Stimulated activated CD4-positive, alpha-beta T cell treated with anti-CD3 and anti-CD28 coated beads, TNF-alpha, amount 100 ng/mL, for 24 hours (primary cell): ENCODE measurements at places on chromosomes 7 and 10.

- no peak for DNase-seq
These were observed 366.3 kb upstream of the CHRM2 start for GRCh38 chr7:136502162-136502561.

GRCh38 chr10:5387169-5387568 is 17.5 kb downstream of the TUBAL3 start:
- DNase-seq, result no peak

DNA sequence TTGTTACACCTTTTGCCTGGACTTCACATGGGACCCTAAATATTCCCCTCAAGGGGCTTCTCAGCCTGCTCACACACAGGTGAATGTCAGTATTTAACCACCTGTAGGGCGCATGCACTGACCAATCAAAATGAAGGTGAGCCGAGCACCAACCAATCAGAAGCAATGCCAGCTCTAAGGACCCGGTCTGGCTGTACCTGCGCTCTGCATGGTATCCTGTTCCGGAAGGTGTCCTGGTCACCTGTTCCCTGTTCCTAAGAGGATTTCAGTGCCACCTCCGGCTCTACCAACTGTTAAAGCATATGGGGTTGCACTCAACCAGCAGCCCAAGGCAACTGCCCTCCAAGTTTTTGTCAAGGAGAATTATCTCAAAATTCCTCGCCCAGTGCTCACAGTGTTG is 18.4 kb upstream of the CALN1 start:
- no peak for DNase-seq

DNA sequence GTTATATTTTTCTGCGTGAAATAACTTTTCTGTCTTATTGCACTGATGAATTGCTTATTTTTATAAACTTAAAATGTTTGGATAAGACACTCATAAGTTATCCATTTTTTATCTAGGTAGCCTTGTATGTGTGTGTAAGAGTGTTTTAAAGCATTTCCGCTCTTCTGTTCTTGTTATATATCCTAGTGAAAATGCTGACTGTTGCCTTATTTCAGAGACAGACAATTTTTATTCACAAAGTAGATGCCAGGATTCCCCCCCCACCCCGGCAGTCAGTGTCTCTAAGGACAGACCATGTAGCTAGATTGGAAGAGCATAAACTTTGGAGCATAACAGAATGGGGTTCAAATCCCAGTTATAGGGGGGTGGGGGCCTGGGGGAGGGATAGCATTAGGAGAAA is 1.6 kb downstream of the SMC3 start:
- no peak for DNase-seq

DNA sequence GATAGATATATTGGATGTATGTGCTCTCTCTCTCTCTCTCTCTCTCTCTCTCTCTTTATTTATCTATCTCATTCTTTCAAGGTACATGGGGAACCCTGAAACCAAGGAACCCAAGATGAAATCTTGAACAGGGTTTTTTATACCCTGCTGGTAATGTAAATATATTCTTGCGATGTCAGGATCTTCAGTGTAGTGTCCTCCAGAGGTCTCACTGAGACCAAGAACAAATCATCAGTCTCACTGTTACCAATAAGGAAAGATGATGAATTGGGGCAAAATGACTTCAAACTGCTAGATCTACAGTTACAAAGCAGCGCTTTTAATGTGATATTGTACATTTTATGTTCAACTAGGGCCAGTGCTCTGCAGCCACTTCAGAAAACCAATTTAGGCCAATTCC is 423.5 kb downstream of the ANKRD7 start:
- DNase-seq, result no peak

DNA sequence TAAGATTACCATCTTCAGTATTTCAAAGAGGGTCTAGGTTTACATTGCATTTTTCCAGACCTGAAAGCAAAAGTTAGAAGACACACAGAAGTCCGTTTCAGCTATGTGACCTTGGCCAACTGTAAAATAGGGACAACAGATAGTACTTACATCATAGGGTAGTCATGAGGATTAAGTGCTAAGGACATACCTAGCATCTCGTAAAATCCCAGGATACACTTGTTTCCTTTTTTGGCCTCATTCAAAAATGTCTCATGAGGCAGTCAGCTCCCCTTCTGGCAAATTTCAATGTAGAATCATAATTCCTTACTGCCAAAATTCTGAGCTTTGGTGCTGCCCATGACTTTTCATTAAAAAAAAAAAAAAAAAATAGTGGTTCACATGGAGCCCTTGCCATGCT is 6.4 kb upstream of the DUSP5 start:
- no peak for DNase-seq

DNA sequence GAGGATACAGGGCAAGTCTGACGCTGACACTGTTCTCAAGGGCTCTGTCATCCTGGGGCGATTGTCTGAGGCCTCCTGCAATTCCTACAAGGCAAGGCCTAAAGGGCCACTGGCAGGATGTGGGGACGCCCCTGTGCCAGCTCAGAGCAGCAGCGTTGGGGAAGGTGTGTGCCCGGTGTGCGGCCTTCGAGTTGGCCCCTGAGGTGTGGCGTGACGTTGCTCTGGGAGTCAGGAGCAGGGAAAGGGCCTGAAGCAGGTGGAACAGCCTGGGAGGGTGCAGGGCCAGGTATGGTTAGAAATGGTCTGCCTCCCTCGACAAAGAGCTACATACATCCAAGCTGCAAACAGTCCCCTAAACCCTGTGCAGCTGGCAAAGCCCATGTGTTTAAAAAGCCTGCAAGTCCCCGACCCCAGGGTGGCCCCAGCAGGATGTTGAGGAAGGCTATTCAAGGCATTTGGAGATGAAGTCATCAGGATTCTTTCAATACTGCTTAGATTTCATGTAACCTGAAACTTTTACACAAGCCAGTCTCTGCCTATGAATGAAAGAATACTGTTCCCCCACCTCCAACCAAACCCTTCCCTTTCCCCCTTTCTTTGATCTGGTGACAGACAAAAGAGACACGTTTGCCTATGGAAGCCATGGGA is 142.5 kb upstream of the TNS3 start:
- DNase-seq, result no peak

DNA sequence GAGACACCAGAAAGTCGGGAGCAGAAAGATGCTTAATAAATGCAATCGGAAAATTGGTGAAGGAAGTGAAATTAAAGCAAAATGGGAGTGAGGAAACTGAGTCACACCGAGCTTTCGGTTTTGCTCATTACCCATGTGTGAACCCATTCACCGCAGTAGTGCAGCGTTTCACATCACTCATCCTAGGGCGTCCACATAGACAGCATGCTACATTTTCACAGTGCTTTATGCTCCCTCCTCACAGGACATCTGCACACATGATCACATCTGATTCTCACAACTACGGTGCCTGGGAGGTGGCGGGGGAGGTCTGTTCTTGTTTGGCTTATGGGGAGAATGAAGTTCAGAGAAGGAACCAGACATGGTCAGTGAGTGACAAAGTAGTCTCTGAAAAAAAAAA is 36.6 kb upstream of the ATP6V0A4 start:
- no peak for DNase-seq

DNA sequence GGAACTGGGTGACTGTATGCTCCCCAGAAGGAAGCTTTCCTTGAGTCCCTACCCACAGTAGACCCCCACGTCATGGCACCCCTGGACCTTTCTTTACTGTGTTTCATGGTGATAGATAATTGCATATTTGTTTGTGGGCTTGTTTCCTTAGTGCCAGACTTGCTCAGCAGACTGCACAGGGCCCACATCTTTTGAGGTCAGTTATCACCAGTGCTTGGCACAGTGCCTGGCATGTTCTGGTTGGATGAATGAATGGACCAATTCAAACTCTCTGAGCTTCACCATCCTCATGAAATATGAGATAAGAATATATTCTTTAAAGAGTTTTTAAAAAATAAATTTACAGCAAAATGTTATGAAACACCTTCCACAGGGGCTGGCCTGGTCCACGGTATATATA is 78.4 kb upstream of the EMX2 start:
- no peak for DNase-seq

DNA sequence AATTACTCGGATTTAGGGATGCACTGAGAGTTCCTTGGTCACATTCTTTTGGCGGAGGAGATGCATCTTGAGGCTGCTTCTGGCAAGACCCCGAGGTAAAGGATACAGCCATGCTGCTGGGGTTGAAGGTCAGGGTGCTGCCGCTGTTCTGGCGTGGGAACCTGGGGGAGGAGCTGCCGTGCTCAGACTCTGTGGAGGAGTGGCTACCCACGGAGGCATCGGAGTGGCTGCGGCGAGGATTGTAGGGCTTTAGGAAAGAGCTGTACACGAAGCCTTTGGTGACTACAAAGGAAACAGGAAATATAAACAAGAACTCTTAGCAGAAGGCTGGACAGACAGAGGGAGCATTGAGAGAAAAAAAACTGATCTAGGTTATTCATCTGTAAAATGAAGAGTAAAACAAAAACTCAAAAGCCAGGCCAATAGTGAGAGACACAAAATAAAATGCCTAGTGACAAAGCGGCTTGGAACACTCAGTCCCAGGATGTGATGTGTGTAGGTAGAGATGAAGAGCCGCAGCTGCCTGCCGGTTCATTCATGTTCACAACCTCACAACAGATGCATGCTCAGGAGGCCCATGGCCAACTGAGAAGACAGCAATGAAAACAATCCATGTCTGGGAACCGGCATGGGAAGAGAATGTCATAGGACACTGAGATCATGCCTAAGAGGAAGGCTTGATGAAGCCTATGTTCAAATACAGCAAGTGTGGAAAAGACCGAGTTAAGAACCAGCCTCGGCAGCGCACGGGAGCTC is 97.8 kb downstream of the ABCC2 start:
- no peak for DNase-seq

DNA sequence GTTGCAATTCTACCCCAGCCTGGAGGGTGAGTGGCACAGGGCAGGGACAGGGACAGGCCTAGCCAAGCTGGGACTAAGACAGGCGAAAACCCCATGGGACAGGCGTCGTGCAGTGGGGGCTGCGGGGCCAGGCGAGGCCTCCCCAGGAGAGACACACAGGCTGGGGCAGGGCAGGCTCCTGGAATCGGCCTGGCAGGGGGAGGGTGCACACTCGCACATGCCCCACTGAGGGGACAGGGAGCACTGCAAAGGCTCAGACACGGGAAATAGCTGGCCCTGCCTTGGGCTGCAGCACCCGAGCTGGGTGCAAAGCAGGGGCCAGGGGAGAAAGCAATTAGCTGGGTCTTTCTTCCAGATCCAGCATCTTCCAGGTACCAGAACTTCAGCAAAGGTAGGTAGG is 10.4 kb downstream of the LAT2 start:
- DNase-seq, result no peak

DNA sequence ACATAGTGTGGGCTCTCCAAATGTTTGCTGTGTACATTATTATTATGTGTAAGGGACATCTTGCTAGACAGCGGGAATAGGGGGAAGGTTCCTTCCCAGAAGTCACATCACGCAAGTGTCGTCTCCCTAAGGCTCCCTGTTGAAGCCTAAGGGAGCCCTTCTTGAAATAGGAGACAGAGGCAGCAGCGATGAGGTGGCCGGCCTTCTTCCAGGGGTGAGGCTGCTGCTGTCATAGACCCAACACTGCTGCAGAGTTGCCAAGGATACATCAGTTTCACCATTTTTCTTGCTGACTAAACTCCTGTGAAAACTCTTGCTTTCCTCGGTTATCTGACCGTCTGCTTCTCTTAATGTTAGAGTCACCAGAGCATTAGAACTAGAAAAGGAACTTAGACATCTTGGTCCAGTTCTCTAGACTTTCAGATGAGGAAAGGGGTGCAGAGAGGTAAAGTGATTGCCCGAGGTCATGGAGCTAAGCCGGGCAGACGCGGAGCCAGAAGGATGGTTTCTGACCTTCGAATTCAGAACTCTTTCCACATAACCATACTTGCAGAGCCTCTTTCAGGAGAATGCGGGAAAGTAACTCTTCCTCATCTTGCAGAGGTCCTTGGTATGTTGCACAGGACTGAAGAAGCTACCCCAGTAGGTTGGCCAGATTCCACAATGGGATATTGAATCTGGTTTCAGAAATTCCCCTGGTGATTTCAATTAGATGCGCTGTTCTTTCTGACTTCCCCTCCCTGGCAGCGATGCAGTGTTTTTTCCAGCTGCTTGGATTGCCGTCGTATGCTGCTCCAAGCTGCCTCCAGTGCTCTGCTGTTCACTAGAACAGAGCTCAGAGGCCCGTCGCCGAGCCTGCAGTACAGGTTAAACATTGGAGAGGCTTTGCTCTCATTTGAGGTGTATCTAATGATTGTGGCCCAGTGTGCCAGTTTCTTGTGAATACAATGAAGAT is 217.1 kb downstream of the CAMK1D start:
- no peak for DNase-seq

DNA sequence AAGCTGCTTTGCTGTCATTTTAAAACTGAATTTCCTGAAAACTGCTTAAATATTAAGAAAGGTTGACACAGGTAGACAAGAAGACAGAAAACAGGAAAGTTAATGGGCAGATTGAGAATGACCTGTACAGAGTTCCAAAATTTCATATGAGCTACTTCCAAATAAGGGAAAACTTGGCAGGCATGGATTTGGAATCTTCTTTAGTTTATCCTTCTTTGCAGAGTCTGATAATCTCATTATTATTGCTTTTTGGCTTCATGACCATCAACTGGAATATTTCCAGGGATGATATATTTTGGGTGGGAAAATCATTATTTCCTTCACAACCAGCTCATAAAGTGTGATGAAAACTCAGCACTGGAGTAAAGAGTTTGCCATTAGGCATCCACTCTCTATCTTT is 346.5 kb upstream of the NPVF start:
- DNase-seq, result no peak

- DNase-seq, result no peak
These were observed 45.4 kb upstream of the PRKCQ start for GRCh38 chr10:6625428-6625827.

DNA sequence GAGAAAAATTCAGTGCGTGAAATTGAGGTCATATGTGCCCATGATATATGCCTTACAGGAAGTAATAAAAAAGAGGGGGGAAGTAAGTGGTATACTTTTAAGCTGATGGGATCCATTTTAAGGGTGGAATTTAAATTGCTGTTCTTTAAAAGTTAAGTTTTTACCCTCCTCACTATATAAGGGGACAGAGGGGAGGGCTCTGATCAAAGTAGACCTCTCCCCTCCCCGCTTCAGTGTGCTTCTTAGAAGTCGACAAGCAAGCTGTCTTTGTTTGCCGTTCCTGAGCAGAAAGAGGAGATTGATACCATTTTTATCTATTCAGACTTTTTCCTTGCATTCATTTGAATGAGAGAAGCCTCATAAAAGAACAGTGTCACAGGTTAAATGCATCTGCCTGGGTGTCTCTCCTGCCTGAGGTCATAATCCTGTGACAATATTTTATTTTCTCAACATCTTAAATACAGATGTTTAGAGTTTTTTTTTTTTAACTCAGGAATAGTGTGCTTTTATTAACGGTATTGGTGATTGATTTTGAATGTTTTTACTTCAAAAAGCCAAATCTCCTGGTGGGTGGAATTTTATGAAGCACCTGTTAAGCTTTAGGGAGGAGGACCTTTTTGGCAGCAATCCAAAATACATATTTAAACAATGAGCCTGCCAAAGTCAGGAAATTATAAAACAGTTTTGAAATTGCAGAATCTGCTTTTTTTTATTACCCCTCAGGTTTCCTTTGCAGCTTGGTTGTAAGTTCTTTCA is 141.7 kb downstream of the KAT6B start:
- no peak for DNase-seq

GRCh38 chr10:8563478-8563877 is 509.0 kb downstream of the GATA3 start:
- no peak for DNase-seq
